CD4-positive, alpha-beta T cell (primary cell): ENCODE measurements at places on chromosomes 1 and 21. TPM values are rescaled to one million over a fixed set of nuclear protein-coding genes. Genes with fewer than 3 reads are reported as not detected.

GRCh38 chr1:219443763-219444162 is 169.1 kb downstream of the ZC3H11B start:
- no peak overlapping the region for H3K27ac ChIP-seq
- H3K36me3 ChIP-seq = no peaks in the 10 kb centered on the region
- H3K4me3 ChIP-seq = no peak overlapping the region

DNA sequence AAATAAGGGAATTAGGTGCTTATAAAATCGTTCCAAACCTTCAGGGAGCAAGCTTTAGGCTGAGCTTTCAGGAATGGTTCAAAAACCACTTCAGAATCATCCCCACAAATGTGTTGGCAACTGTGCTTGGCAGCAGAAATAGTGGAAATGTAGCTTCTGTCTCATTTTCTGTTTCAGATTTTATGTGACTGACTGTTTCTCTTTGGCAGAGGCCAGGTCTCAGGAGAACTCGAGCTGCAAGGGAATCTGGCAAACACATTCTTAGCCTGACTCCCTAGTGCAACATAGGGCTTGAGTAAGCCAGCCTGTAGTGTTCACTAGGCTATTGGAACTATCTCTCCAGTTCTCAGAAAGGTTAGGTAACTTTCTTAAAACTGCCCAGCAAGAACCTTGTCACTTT is 128.6 kb downstream of the PLA2G4A start:
- no peaks in the 10 kb centered on the region for H3K4me1 ChIP-seq
- H3K4me3 ChIP-seq = no peak overlapping the region
- no peaks in the 10 kb centered on the region for H3K36me3 ChIP-seq
- DNase-seq = no peak

GRCh38 chr1:171195767-171196166 is 10.7 kb downstream of the FMO2 start:
- DNase-seq = no peak
- H3K27ac ChIP-seq = no peak overlapping the region
- H3K4me3 ChIP-seq = no peak overlapping the region

- peaks cover 3% of the 10 kb centered on the region for H3K36me3 ChIP-seq
- H3K27me3 ChIP-seq = no peaks in the 10 kb centered on the region
- peaks cover 3% of the 10 kb centered on the region for H3K4me1 ChIP-seq
These were observed 16.0 kb downstream of the CTNNBIP1 start for GRCh38 chr1:9894115-9894514.

DNA sequence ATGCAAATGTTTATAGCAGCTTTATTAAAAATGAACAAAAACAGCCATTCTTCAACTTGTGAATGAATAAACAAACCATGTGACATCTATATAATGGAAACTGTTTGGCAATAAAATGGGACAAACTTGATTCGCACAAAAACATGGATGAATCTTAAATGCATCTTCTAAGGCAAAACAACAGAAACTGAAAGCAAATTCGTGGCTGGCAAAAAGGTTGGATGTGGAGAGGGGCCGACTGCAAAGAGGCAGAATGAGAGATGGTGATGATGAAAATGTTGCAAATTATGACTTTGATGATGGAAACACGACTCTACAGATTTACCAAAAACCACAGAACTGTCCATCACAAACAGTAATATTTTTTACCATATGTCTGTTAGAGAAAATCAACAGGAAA is 327.0 kb upstream of the NR5A2 start:
- no peak overlapping the region for H3K4me3 ChIP-seq
- no peaks in the 10 kb centered on the region for H3K4me1 ChIP-seq
- H3K27me3 ChIP-seq = no peaks in the 10 kb centered on the region
- no peaks in the 10 kb centered on the region for H3K36me3 ChIP-seq

- no peaks in the 10 kb centered on the region for H3K4me1 ChIP-seq
- no peak for DNase-seq
- no peak overlapping the region for H3K4me3 ChIP-seq
- no peaks in the 10 kb centered on the region for H3K36me3 ChIP-seq
These were observed 20.8 kb downstream of the LRRC52 start for GRCh38 chr1:165564561-165564960.

DNA sequence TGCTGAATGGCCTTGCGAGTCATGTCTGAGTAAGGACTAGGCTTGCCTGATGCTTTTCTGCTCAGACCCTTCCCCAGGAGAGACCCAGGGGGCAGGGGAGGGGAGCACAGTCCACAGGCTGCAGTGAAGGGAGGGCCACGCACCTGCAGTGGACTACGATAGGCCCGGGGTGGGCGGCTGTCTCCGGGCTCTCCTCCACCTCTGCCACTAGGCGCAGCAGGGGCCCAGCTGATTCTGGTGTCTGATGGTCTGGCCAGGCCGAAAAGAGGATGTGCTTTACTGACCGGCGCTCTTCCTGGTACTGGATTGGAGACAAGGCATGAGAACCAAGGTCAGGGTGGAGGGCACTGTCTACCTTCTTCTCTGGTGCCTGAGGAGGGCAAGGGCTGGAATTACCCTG is 7.9 kb upstream of the ARL8A start:
- H3K36me3 ChIP-seq = peaks cover 98% of the 10 kb centered on the region
- H3K27ac ChIP-seq = no peak overlapping the region
- DNase-seq = no peak
- H3K4me3 ChIP-seq = no peak overlapping the region

DNA sequence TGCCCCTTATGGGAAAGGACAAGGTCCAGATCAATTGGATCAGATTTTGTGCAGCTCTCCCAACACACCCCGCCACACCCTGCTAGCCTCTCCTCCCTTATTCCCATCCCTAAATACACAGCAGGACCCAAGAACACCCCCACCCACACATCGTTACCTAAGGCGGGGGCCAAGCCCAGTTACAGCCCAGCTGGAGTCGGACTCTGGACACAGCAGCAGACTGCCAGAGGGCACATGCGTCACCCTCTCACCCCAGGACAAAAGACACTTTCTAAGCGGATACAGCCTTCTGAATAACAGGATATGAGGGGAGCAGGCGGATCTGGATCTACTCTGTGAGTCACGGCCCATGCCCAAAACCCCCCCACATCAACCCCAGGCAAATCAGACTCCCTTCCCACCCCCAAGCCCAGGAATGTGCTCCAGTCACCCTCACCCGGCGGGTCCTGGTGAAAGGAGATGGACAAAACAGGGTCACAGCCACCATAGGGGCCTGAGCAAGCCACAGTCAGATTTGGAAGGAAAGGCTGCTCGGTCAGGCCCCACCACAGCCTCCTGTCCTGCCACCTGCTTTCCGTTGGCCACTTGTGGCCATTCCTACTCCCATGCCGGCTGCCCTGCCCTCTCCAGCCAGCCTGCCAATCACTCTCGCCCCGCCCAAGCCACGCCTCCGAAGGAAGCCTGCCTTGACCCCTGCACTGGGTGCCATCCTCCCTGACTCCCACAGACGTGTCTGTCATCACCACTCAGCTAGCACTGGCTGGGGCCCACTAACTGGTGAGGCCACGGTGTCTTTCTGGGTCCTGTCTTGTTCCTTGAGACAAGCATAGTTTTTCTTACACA is 4.0 kb downstream of the S100A16 start:
- H3K27ac ChIP-seq = no peak overlapping the region
- DNase-seq = no peak
- H3K4me3 ChIP-seq = no peak overlapping the region
- H3K27me3 ChIP-seq = no peaks in the 10 kb centered on the region
- H3K4me1 ChIP-seq = no peaks in the 10 kb centered on the region
- no peaks in the 10 kb centered on the region for H3K36me3 ChIP-seq

- H3K4me1 ChIP-seq = peaks cover 5% of the 10 kb centered on the region
- H3K4me3 ChIP-seq = peak overlapping the region; percentile 17
- no peak overlapping the region for H3K27ac ChIP-seq
These were observed 27.6 kb upstream of the ZNF697 start for GRCh38 chr1:119675349-119676345.

DNA sequence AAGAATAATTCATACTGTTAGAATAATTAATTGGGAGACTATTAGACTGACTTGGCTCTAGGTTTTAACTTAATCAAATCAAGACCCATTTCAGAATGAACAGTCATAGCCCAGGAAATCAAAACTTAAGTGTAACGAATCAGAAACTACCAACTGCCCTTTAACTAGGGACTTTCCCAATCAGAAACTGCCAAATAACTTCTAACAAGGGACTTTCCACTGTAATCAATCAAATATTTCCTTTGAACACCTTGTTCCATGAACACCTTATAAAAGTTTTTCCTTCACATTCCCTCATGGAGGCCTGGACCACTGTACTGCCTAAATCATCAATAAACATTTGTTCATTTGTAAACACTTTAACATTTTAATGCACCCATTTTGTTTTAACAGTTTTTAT is 1054.7 kb upstream of the TMPRSS15 start:
- H3K36me3 ChIP-seq = no peaks in the 10 kb centered on the region
- no peak for DNase-seq
- no peak overlapping the region for H3K27ac ChIP-seq
- no peak overlapping the region for H3K4me3 ChIP-seq

GRCh38 chr1:158943059-158943458 is 11.7 kb downstream of the PYHIN1 start:
- no peaks in the 10 kb centered on the region for H3K4me1 ChIP-seq
- H3K27ac ChIP-seq = no peak overlapping the region
- H3K27me3 ChIP-seq = no peaks in the 10 kb centered on the region
- no peak overlapping the region for H3K4me3 ChIP-seq
- H3K36me3 ChIP-seq = peaks cover 87% of the 10 kb centered on the region
- DNase-seq = no peak

DNA sequence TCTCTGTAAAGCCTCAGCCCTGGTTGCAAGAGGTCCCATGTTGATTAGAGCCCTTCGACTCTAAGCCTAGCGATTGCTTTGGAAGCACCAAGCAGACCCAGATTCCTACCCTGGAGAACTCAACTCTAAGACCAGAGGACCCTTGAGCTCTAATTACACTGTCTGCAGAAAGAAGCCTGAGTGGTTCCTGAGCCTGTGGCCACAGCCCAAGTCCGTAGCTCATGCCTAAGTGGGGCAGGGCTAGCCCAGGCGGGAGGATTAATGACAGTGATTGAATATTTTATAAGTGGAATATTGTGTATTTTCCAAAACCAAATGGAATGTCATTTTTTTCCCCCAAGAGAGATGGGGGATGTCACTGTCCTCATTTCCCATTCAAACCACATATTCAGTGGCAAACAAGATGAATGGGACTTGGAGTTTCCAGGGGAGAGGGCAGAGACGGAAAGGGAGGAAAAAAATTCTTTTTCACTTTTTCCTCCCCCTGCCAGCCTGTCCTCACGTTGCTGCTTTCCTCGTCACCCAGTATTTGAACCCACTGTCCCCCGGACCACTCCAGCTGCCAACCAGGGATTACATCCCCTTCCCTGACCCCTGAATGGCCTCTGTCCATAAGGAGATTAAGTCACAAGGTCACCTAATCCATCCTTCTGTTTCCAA is 79.6 kb upstream of the CTTNBP2NL start:
- no peak overlapping the region for H3K4me3 ChIP-seq
- no peaks in the 10 kb centered on the region for H3K4me1 ChIP-seq
- no peak overlapping the region for H3K27ac ChIP-seq
- H3K27me3 ChIP-seq = peaks cover 13% of the 10 kb centered on the region

GRCh38 chr21:14917762-14918161 is 147.0 kb downstream of the NRIP1 start:
- no peaks in the 10 kb centered on the region for H3K36me3 ChIP-seq
- DNase-seq = no peak
- no peak overlapping the region for H3K27ac ChIP-seq
- no peaks in the 10 kb centered on the region for H3K4me1 ChIP-seq
- no peak overlapping the region for H3K4me3 ChIP-seq
- no peaks in the 10 kb centered on the region for H3K27me3 ChIP-seq

DNA sequence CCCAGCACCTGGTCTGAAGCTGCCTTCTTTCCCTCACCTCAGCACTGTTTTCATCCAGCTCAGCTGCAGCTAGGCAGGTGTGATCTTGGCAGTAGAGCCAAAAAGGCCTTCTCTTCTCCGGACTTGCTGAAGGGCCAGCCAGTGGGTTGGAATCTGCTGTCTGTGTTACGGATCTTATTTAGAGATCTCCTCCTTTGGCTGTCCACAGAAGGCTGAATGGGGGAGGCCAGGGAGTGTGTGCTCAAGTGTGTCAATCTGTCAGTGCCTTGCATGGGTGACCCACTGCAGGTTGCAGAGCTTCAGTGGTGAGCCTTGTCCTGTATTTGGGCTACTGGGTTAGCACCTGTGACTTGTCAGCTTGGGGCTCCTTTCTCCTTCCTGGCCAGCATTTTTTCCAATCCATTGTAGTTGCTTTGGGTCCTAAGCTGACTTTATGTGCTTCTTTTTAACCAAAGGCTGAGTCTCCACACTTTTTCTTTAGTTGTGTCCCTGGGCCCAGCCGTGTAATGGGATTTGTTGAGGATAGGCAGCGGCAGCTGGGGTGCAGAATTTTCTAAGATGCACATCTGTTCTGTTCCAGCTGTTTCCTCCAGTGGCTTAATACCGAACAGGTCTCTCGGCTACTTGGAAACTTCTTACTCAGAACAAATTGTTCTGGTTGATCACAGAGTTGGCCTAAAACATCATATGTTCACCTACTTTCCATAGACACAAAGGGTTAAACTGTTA is 126.8 kb downstream of the PEX14 start:
- H3K4me1 ChIP-seq = no peaks in the 10 kb centered on the region
- no peak for DNase-seq
- no peaks in the 10 kb centered on the region for H3K27me3 ChIP-seq
- peaks cover 4% of the 10 kb centered on the region for H3K36me3 ChIP-seq
- no peak overlapping the region for H3K4me3 ChIP-seq
- no peak overlapping the region for H3K27ac ChIP-seq

- H3K27ac ChIP-seq = no peak overlapping the region
- H3K4me1 ChIP-seq = no peaks in the 10 kb centered on the region
- DNase-seq = no peak
- H3K36me3 ChIP-seq = no peaks in the 10 kb centered on the region
- H3K27me3 ChIP-seq = no peaks in the 10 kb centered on the region
- H3K4me3 ChIP-seq = no peak overlapping the region
These were observed 340.3 kb downstream of the SEC16B start for GRCh38 chr1:177629526-177629925.

- no peaks in the 10 kb centered on the region for H3K27me3 ChIP-seq
- no peak for DNase-seq
- no peaks in the 10 kb centered on the region for H3K36me3 ChIP-seq
- peaks cover 4% of the 10 kb centered on the region for H3K4me1 ChIP-seq
These were observed 23.8 kb upstream of the UBE2U start for GRCh38 chr1:64179588-64179987.

GRCh38 chr21:39373634-39374033 is 24.7 kb upstream of the HMGN1 start:
- H3K27me3 ChIP-seq = no peaks in the 10 kb centered on the region
- H3K27ac ChIP-seq = no peak overlapping the region
- peak; percentile 56 for DNase-seq
- H3K4me1 ChIP-seq = no peaks in the 10 kb centered on the region
- no peak overlapping the region for H3K4me3 ChIP-seq

GRCh38 chr1:94068999-94069918 is 51.7 kb downstream of the ABCA4 start:
- H3K36me3 ChIP-seq = no peaks in the 10 kb centered on the region
- DNase-seq = no peak
- no peak overlapping the region for H3K27ac ChIP-seq
- no peaks in the 10 kb centered on the region for H3K27me3 ChIP-seq

Gene S100A5
- 0.80 TPM for total RNA-seq

Gene CDCA8
- total RNA-seq = 0.25 TPM

Gene ANKRD65
- not detected for total RNA-seq

Gene CFHR4
- total RNA-seq = not detected

Gene EDN2
- not detected for total RNA-seq

Gene OR2AK2
- 0.22 TPM for total RNA-seq

Gene PROX1
- total RNA-seq = 0.03 TPM
